ENCODE measurements at places on chromosomes 2 and 18. TPM values are rescaled to one million over a fixed set of nuclear protein-coding genes. Genes with fewer than 3 reads are reported as not detected.

The LHCGR gene
- not detected for polyA plus RNA-seq

The LOXL3 gene
- 130 TPM for polyA plus RNA-seq

DNA sequence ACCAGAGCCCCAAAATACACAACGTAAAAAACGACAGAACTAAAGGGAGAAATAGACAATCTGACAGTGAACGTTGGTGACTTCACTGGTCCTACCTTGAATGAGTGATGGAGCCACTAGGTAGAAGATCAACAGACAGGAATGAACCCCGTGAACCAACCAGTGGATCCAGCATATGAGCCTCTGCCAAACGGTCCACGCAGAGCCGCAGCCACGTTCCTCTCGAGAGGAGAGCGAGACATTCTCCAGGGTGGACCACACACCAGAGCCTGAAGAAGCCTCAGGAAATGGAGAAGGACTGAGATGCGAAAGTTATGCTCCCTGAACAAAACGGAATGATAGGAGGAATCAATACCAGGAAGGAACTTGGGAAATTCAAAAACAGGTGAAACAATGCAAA, 178.4 kb downstream of the RTP5 start:
- no peak for DNase-seq

DNA sequence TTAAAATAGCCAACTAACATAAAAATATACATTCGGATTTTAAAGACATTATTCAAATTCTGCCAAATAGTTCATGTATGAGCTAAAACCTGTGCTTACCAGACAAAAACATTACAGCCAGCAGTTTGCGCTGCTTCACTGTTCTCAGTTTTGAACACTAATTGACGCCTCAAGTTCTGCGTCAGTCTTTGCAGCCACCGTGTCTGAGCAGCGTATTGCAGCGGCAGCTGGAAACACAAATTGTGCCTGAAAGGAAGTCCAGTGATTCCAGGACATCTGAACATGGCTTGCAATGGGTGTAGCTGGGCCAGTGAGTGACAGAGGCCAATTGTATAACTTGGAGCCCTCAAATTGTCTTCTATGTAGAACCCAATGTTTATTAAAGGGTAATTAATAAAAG, 267.6 kb downstream of the TFCP2L1 start:
- DNase-seq, result no peak

GRCh38 chr2:55355451-55355850, 64.2 kb downstream of the CCDC88A start:
- no peak for DNase-seq

GRCh38 chr2:190343089-190343535, 277 bp upstream of the INPP1 start:
- no peak for DNase-seq

- DNase-seq, result peak; percentile 82
These were observed 1.6 kb upstream of the GPR45 start for GRCh38 chr2:105239924-105240323.

GRCh38 chr2:100940766-100941645, 61.1 kb upstream of the RPL31 start:
- DNase-seq, result no peak

The SULT1C2 gene
- polyA plus RNA-seq, result not detected

The CNOT9 gene
- 63.7 TPM for polyA plus RNA-seq

GRCh38 chr18:58937071-58937886, 72.6 kb downstream of the ZNF532 start:
- DNase-seq, result no peak

The RNF152 gene
- 6.5 TPM for polyA plus RNA-seq

The PAX8 gene
- polyA plus RNA-seq, result 1.1 TPM

- no peak for DNase-seq
These were observed 41.9 kb downstream of the AGPS start for GRCh38 chr2:177434475-177434874.

DNA sequence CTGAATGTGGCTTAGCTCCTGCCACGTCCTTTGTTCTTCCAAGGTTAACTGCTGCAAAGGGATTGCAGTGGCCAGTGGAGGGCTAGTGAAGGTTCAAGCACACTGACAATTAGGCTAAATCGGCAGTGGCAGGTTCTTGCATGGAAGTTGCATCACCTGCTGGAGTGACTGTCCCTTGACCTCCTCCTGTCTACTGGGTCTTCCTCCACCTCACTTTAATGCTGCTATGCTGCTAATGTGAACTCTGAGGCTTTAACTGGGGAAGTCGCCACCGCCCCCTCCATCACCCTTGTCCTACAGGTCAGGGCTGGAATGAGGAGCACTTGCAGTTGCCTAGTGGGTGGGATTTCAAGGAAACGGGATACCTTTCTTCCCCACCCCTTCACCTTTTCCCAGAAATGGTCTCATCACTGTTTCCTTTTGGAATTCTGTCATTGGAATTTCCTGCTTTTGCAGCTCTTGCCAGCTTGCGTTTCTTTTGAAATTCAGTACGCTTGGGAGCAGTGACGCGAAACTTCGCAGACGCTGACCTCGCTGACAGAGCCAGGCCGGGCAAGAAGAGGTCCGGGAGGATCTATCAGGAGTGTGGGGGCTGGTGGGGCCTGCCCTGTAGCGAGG, 150.3 kb downstream of the SH3RF3 start:
- DNase-seq, result no peak
